ENCODE measurements at places on chromosomes 12 and 14.

GRCh38 chr12:111519083-111519482 lies 80.0 kb downstream of the ATXN2 start:
- no peak for DNase-seq

DNA sequence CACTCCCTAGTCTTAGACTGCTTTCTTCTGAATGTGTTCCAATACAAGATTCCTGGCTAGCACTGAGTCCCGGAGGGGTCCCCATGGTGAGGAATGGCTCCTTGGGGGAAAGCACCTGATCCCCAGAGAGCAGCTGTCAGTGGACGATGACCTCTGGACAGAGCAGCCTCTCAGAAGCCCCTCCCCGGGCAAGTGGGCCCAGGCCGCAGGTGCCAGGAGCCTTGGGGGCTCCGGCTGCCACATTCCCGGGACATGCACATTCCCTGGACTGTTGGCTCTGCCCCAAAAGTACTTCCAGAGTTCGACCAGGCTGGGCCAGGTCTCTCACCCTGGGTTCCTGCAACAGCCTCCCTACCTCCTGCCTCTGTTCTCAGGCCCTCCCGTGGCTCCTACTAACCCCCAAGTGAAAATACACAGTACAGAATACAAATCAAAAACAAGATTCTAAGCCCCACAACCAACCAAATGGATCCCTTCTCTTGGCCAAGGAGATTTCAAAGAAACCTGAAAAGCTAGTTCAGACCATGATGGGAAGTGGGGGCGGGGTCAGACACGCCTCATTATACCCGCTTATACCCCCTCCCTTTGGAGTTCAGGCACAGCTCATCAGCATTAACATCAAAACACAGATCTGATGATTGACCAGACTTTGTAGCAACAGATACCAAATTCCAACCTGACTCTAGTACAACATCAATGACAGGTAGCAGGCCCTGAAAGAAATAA lies 23.3 kb upstream of the BTBD6 start:
- no peak for DNase-seq

DNA sequence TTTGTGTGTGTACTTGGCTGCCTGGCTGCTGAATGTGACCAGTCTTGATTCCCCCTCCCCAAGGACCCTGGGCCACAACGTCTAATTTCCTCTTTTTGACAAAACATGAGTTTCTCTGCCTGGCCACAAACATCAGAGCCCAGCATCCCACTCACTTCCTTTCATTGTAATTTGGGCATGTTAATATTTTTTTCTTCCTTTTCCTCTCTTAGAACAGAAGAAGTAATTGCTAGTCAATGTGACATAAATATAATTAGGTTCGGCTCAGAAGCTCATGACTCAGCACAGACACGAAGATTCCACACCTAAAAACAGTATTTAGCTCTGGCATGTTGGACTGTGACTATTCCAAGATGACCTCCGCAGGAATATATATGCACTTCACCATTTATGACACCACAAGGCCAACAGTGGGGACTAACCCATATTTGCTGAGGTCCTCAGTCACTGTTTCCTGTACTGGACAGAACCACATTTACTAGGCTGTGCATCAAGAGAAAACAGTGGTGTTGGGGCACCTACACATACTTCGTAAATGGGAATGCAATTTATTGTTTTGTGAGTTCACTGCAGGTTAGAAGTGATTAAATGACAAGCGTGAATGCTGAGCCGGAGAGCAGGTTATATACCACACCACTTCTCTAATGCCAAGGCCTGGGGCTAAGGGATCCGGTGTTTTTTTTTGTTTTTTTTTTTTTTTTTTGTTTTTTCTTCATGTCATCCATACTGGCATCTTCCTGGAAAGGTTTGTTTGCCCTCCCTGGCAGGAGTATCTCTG lies 4.2 kb downstream of the GSG1 start:
- DNase-seq, result peak; percentile 13

DNA sequence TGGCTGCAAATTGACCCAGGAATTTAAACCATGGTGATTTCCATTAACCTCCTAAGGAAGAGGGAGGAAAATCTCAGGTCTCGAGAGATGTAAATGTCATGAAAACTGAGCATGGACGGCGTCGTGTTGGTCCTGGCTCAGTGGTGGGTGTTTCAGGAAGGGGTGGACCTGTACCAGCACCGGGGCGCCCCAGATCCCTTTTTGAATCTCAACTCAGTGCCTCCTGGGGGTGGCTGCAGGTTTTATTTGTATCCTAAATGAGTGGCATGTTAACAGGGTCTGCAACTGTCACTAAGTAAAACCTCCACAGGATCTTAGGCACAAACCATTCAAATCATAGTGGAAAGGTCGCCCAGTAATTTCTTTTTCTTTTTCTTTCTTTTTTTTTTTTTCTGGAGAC lies 101.3 kb downstream of the ASCL4 start:
- no peak for DNase-seq

DNA sequence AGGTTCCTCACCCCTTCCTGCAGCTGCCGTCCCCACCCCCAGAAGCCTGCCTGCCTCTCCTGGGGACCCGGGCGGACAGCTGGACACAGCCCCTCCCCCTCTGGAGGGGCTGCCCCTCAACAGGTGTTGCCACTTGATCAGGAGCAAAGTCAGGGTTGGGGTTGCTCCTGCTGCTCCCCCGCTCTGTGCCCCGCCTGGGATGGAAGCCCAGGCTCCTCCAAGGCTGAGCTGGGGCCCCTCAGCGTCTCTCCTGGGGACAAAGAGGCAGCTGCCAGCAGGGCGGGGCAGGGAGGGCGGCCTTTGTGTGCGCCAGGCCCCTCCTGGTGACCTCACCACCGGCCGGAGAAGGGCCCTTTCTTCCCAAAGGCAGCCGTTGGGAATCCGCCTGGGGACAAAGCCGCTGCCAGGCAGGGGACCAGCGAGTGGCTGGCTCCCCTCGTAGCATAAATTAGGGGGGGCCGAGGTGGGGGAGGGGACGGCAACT lies 13.7 kb downstream of the TRMT61A start:
- DNase-seq, result peak; percentile 97

DNA sequence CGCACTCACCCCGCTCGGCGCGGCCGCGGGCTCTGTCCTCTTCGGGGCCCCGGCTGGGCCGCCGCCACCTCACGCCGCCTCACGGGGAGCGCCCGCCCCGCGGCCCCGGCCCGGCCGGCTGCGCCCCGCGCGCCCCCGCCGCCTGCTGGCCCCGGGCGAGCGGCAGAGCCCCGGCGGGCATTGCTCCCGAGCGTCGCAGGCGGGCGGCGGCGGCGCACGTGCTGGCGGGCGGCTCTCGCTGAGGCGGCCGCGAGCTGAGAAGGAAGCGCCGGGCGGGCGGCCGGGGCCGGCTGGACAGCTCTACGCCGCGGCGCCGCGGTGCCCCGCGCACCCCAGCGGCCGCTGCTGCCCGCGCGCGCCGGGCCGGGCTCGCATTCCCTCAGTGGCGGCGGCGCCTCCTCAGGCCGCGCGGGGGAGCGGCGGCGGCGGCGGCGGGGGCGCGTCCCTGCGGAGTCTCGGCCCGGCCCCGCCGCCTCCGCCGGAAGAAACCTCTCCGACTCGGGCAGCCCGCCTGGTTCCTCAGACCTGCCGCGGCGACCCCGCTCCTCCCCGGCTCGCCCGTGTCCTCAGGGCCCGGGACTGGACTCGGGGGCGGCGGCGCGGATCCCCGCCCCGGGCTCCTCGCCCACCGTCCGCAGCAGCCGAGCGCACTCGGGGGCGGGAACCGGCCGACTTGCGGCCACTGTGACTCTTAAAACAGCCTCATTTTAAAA lies at the start of gene PITPNM2:
TSS of gene PITPNM2 (minus strand) at position 347 of the 713 bp plus-strand sequence. CDS start 116,500 bp downstream, outside the sequence.
- no peak for DNase-seq

DNA sequence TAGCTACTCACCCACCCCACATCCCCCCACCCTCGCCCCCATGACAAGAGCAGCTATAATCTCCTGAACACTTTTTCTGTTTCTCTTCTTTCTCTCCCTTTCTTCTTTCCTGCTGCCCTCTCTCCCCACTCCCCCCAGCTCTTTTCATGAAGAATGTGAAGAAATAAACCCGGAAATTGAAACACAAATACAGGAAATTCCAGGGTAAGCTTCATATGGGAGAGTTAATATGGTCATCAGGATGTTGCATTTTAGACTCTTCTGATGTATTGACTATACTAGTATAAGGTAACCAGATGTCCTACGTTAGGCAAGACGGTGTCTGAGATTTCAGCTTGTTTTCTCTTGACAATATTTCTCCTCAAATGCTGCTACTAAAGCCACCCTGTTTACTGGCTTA lies 41.6 kb upstream of the LRIG3 start:
- no peak for DNase-seq

DNA sequence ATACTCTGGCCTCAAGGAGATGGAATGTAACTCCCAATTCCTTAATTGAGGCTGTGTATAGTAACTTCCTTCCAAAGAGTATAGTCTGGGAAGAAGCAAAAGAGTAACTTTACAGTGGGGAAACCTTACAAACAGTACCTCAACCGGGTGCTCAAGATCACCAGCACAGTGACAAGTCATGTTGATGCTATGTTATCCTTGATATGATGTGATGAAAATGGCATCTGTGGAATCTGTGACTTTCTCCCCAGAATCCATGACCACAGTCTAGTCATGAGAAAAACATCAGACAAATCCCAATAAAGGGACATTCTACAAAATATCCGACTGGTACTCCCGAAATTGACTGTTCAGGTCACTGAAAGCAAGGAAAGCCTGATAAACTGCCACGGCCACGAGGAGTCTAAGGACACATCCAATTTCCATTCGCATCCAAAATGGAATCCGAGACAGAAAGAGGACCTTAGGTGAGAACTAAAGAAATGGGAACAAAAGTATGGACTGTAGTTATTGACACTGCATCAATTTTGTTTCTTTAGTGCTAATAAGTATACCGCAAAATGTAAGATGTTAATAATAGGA lies 97.3 kb upstream of the FRMD6 start:
- DNase-seq, result no peak

GRCh38 chr14:82055515-82056115 lies 522.0 kb upstream of the SEL1L start:
- no peak for DNase-seq

DNA sequence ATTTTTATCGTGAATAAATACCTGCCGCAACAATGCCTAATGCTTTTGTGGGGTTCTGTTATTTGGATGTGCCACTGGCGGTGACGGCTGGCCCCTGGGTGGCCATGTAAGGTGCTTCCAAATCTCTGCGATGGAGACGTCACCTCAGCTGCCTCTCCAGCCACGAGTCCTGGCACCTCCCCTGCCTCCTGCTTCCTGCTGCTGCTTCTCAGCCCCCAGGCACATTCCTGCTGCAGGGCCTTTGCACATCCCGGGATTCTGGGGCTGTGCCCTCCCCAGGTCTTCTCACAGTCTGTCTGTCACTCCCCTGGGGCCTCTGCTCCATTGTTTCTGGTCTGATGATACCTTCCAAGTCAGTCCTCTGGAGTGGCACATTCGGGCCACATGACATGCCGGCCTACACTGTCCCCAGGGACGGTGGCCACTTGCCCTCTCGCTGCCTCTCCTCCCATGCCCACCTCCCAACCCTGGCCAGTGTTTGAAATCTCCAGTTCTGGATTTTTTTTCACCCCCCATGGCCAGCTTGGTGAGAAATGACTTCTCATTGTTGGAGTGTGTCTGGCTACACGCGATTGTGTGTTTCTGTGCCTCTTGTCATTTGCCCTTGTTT lies 151.8 kb downstream of the KIF26A start:
- DNase-seq, result no peak

DNA sequence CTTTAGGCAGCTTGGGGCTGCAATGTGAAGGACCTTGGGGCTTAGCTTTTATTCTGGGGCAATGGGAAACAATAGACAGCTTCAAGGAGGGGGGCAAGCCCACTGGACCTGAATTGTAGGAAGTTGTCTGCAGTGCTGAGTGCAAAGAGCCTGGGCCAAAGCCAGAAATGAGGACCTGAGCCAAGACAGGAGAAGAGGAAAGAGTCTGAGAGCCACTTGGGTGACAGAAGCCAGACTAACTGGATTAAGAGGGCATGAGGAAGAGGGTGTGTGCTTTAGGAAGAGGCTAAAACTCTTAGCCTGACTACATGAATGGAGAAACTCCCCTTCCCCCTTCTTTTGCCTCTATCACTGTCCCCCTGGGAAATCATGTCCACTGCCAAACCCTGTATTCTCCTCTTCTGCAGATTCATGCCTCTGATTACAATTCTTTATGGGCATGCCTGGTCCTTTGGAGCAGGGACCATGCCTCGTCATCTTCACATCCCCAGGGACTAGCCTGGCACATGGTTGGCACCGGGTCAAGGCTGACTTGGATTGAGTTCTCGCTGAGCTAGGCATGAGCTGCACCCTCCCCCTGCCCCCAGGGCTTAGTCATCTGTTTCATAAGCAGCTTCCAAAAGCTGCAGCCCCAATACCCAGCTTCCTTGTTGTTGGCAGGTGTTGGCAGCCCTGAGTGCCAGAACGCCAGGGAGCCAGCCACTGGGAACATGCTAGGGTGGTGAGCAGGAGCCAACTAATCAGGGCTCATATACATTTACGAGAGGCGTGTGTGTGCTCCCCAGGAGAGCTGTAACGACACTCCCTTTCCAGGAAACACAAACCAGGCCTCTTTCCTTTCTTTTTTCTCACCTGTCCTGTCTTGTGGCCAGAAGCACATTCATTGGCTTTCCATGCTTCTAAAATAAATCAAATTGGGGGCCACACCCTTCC lies 27.7 kb upstream of the JDP2 start:
- peak; percentile 52 for DNase-seq

- DNase-seq, result no peak
These were observed 32.7 kb upstream of the RIMBP2 start for GRCh38 chr12:130748786-130749185.

DNA sequence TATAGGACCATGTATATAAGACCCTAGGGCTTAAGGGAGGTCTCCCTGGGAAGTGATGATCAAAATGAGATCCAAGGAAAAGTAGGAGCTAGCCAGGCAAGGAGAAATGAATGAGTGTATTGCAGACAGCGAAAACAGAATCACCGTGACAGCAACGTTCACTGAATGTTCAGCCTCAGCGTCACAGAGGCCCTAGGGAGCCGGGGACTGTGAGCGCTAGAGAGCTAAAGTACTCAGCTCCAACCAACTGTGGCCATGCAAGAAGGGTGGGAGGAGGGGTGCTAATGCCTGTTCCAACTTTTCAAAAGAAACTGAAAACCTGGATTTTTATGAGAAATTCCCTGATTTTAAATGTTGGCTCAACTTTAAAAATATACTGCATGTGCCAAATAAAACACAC lies 105.5 kb upstream of the CCND2 start:
- DNase-seq, result no peak

GRCh38 chr12:98516111-98516873 lies 902 bp downstream of the TMPO start:
- DNase-seq, result peak; percentile 85

GRCh38 chr12:30531731-30532678 lies 163.7 kb downstream of the IPO8 start:
- DNase-seq, result no peak

- no peak for DNase-seq
These were observed 1.4 kb downstream of the PRKD1 start for GRCh38 chr14:29926228-29926627.

- no peak for DNase-seq
These were observed 44.9 kb downstream of the LIN7A start for GRCh38 chr12:80892597-80893445.

- DNase-seq, result peak; percentile 24
These were observed at the start of gene PLBD1 for GRCh38 chr12:14567351-14568162. PLBD1 (minus strand) TSS chr12:14567883; CDS start chr12:14567696, 187 bp downstream.

DNA sequence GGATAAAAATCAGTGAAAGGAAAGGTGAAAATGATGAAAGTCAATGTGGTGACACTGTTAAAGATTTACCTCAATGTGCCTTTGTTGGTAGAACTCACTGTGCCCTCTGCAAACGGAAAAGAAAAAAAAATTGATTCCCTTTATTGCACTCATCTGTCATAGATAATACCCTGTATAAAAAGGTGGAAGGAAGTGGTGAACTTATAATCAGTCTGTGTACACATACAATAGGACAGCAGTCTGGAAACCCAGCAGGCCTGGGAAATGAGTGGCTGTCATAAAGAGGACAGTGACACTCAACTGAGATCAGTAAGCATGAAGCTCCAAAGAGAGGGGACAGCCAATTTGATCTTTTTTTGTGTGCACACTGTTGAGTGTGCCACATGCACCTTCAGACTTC lies 364.7 kb downstream of the NOVA1 start:
- no peak for DNase-seq
